ENCODE measurements at places on chromosomes 1 and 21.

DNA sequence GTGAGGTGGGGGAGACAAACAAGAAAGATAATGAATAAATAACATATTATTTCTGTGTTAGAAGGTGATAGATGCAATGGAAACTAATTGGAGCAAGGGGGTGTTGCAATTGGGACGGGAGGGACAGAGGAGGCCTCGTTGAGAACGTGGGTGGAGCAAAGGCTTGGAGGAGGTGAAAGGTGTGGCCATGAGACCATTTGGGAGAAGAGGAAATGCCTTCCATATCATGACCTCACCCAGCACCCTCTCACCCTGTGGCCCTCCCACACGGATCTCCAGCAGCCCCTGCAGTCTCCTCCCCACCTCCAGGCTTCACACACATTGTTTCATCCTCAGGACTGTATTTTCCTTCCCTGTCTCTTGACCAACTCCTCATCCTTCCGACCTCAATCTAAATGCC, 85.3 kb upstream of the ARHGAP29 start:
- no peak for DNase-seq

DNA sequence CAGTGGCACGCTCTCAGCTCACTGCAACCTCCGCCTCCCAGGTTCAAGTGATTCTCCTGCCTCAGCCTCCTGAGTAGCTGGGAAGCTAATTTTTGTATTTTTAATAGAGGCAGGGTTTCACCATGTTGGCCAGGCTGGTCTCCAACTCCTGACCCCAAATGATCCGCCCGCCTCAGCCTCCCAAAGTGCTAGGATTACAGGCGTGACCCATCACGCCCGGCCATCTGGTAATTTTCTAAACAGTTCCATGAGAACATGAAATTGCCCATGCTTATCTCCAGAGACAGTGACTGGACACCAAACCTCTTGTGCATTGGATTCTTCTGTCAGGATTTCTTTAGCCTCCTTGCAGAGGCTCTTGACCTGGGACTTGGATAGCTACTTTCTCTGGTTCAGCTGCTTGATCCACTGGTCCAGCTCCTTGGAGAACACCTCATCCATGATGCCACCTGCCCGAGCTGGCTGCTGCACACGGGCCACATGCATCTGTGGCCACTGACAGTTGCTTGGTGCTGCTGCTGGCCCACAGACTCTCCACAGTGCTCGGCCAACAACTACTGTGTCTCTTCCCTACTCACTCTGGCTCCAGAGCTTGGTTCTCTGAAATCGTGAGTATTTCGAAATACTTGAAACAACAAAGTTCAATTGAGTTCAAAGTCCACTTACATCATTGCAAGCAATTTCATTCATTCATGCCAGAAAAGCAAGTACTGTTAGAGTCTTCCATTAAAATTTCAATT, 40.0 kb upstream of the CTPS1 start:
- DNase-seq, result no peak

- DNase-seq, result no peak
Observed at GRCh38 chr1:21941370-21941769, 4.3 kb upstream of the HSPG2 start.

- peak; percentile 2 for DNase-seq
Observed at GRCh38 chr1:31152181-31152795, 86.8 kb upstream of the PUM1 start.

DNA sequence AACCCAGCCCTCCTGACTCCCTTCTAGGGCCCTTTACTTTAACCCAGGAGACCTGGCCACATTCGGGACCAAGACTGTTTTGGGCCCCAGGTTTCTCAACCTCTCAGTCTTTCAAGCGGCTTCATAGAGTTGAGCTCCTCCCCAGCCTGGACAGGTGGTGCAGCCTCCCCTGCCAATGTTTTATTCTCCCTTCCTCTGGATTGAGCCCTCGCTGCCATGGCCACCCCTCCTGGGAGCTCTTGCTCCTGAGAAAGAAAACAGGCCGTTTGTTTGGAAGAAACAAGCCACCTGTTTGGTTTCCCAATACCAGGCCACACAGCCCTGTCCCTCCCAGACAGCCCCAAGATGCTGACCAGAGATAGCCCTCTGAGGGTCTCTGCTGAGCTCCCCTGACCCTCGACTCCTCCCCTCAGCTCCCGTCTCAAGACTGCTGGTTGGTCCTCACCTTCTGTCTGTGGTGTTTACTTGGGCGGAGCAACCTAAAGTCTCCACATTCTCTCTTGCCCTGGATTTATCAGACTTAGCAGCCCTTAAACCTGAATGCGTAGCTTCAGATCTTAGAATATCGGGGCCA, 3.3 kb downstream of the TMEM51 start:
- DNase-seq, result no peak

GRCh38 chr1:111904478-111905218, 84.8 kb downstream of the KCND3 start:
- DNase-seq, result peak; percentile 14

GRCh38 chr21:29718081-29718815, 221.5 kb downstream of the GRIK1 start:
- no peak for DNase-seq

DNA sequence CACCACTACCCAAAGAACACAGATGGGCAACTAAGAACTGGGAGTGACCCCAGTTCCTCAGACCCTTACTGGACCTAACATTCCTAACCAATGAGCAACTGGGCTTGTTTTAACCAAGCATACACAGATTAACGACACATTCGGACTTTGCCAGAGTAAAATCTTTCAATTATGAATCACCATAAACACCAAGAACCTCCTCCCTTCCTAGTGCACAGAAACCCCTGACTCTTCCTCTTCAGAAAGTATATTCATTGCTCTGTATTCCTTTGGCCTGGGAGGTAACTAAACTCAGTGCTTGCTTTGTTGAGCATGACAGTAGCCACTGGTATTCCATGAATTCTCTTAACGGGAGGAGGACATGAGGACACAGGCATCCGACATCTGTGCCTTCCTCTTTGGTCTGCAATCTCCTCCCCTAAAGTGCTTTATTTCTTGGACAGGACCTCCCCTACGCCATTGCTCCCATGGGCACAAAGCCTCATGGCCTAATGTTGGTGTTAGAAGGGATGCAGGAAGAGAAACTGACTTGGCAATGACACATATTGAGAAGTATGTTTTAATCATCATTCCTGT, 42.7 kb downstream of the SEC16B start:
- DNase-seq, result no peak

GRCh38 chr1:30060738-30061137, 662.6 kb downstream of the MATN1 start:
- no peak for DNase-seq

DNA sequence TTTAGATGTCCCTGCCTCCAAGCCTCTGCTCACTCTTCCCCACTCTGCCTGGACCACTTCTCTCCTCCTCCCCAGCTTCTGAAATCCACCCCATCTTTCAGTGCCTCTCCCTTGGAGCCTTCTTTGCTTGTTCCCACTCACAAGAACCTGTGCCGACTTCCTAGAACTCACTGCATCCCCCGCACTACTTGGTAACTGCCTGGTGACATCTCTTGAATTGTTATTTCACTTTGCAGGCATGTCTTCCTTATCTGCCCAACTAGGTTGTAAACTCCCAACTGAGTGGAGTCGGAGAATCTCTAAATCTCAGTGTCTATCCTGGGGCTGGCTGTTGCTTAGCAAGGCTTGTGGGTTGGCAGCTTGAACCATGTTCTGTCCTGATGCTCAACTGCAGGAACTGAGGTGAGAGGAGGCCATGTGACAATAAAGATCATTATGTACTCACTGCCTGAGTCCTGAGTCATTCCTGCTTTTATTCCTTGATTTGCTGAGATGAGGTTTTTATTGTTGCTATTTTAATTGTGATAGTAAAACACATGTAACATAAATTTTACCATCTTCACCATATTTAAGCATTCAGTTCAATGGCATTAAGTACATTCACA, 3.9 kb downstream of the KPRP start:
- DNase-seq, result no peak

GRCh38 chr1:160460214-160460642, 59.9 kb downstream of the VANGL2 start:
- no peak for DNase-seq

- DNase-seq, result no peak
Observed at GRCh38 chr1:150311762-150312161, 9.6 kb upstream of the PRPF3 start.

DNA sequence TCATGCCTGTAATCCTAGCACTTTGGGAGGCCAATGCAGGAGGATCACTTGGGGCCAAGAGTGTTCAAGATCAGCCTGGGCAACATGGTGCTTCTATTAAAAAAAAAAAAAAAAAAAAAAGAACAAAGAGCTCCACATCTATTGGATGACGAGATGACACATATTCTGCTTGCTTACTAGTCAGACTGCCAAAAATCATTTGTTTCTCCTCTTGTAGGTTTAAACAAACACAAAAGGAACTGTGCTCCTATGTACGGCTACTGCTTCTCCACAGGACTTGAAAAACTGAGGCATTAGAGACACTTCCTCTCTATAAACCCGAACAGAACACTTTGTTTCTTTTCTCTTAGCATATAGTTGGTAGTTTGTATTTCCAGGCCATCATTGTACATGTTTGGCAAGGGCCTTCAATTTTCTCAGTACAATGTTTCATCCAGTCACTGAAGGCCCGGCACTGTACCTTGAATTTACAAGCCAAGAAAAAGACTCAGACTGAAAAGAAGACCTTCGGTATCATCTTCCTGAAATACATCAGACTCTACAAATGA, 6.0 kb downstream of the TRIT1 start:
- no peak for DNase-seq

GRCh38 chr21:17393413-17393812, 119.4 kb upstream of the CXADR start:
- no peak for DNase-seq

DNA sequence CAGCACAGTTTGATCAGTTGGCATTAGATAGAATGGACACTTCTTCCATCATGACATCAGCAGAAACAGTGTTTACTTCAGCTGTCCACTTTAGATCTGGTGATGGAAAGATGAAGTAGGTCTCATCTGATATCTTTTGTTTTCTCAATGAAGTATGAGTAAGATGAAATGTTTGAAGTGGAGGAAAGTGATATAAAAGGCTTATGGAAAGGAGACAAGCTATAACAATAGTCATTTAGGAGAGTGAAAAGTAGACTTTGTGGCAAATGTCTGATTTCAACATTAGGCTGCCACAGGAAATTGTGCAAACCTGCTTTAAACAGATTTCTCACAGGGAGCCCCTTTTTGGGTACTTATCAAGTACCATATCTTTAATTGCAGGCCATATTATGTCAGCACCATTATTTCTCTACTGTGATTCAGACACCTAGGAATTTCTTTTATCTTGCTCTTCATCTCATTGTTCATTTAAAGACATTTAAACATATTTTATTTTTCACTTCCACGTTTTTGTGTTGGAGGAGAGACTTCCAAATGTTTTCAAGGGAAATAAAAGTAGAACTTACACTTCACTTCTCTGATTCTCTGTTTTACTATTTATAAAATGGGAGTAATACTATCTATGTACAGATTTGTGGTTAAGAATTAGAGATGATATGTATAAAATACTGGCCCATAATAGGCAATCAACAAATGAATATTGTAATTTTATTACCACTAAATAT, 18.1 kb downstream of the PDC start:
- DNase-seq, result no peak

DNA sequence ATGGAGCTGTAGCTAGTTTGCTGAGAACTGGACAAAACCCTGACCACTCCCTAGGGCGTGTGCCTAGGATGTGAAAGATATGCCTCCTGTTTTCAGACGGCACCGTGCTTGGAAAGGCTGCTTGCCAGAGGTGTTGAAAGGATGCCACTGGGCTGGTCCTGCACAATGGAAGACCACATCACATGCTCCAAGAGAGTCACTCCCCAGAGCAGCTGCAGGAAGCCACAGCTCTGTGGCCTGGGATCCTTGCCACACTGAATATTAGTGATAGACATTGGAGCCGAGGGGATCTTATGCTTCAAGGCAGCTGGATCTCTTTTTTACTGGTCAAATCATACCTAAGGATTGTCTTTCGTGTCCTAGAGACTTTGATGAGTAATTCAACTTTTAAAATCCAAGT, 6.6 kb upstream of the APP start:
- DNase-seq, result no peak

GRCh38 chr1:211514030-211514754, 22.2 kb upstream of the RD3 start:
- DNase-seq, result peak; percentile 75

GRCh38 chr1:235079443-235080296, 49.0 kb downstream of the TOMM20 start:
- no peak for DNase-seq

- DNase-seq, result no peak
Observed at GRCh38 chr1:11342621-11343032, 69.6 kb downstream of the UBIAD1 start.

GRCh38 chr1:169891539-169891885, 2.2 kb downstream of the SCYL3 start:
- no peak for DNase-seq

DNA sequence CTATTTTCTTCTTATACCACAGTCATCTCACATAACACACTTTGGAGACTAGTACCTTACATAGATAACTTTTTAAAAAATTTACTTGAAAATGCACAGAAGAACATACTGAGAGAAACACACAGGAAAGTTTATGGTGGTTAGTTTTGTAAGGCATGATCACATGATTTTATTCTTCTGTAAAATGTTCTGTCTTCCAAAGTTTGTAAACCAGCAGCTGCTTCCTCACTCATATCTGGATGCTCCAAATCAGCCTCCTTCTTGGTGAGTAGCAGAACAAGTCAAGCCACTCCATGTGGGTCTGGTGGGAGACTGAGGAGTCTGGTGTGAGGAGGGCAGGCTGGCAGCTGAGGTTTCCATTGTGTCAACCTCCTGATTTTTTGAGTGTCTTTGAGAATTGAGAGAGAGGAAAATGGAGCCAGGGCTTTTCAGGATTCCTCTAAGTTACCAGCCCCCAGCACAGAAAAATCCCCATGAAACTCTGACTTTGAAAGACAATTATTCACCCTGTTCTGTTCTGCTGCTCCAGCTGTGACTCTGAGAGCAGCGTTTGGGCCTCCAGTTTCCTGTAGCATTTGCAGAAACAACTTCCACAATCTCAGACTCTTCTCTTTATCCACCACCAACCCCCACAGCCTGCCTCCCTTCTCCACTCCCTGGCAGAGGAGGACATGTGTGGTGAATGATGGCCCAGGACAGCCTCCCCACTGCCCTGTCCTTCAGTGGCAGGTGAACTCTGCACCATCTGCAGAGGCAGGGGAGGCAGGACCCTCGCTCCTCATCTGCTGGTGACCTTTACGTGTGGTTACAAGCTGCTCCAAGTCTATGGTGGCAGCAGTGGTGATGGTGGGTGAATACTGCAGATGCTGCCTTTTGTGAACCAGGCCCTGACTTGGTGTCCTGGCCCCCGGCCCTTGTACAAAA, 82.3 kb downstream of the FCRL5 start:
- DNase-seq, result no peak

GRCh38 chr1:3459940-3460671, 5.6 kb downstream of the ARHGEF16 start:
- DNase-seq, result no peak

DNA sequence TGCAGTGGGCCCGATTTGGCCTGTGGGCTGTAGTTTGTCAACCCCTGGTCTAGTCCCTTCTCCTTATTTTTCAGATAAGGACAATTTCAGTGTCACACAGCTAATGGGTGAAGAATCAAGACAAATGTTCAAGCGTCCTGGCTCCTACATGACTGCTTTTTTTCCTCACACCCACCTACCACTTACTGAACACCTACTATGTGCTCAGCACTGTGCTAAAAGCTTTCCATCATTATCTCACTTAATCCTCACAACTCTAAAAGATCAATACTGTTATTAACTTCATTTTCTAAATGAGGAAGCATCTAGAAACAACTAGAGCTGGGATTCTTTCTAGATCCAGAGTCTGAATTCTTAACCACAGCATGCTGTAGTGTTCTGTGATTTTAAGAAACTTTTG, 68.5 kb upstream of the EFHD2 start:
- no peak for DNase-seq

Measured in stimulated activated CD8-positive, alpha-beta memory T cell treated with anti-CD3 and anti-CD28 coated beads, Interleukin-15, amount 100 ng/mL, for 48 hours (primary cell).